SK-N-MC (cell line): ENCODE measurements at places on chromosomes 2 and 18.

- DNase-seq = no peak
Observed at GRCh38 chr18:74959216-74959615, 249.7 kb downstream of the PTGR3 start.

GRCh38 chr2:191839918-191840804 lies 6.7 kb downstream of the CAVIN2 start:
- no peak for DNase-seq

DNA sequence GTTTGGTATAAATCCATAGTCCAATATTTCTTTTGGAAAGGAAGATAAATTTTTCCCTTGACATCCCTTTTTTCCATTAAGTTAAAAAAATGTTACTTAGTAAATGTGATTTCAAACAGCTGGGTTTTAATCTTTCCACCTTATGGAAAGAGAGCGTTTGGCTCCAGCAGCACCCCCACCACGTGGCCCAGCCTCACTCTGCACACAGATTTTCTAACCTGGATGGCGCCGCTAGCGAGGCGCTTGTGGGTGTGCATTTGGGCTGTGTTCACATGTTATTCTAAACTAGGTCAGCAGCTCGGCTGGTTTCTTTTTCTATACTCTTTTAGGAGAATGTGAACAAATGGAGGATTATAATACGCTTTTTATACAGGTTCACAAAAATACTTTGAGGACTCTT lies 218.0 kb downstream of the LDLRAD4 start:
- DNase-seq = no peak

GRCh38 chr2:203796248-203797010 lies 71.1 kb upstream of the CTLA4 start:
- no peak for DNase-seq

- no peak for DNase-seq
Observed at GRCh38 chr2:5932556-5933469, 240.6 kb downstream of the SOX11 start.

- DNase-seq = no peak
Observed at GRCh38 chr2:108268001-108268400, 20.7 kb upstream of the SULT1C2 start.

DNA sequence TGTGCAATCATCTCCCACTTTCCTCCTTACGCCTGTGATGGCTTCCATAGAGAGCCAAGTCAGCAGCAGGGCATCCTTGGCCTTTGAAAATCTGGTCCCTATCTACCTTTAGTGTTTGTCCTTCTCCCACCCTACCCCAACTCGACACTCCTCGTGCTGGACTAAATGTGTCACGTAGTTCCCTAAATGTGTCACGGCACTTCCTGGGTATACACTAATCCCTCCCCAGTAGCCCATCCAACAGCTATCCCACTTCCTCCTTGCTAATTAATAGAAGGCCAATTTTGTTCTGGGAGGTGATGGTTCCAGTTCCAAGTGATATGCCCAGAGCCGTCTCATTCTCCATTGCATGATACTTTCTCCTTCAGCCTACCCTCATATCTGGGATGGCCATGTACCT lies 36.5 kb upstream of the ZFP36L2 start:
- no peak for DNase-seq

DNA sequence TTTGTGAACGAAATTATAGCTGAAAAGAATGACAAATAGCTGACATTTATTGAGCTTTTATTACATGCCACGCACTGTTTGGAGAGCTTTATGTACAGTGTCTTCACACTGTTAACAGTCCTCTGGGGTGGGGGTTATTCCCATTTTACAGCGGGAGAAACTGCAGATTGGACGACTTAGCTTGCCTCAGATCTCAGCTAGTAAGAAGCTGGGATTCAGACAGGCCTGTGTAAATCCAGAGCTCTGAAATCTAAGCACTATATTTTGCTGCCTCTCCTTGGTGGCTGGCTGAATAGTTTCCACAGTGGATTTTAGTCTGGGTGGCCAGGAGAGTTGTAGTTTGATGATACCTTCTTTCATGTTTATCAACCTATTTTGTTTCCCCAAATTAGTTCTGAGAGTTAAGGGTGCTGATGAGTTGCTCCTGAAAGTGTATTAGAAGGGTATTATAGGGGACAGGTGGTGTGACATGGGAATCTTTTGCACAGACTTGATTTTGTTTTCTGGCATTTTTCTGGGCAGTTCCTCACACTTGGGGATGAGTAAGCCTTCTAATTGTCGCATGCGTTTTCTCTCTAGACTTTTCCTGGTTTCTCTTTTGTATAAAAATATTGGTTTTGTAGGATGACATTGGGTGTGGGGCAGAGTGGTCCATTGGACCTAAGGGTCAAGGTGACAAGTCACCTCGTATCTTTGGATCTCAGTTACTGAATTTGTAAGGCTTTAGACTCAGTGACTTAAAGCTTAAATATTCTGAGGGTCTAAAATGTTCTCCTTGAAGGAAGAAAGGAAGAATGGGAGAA lies 1.5 kb downstream of the ACSL3 start:
- no peak for DNase-seq

GRCh38 chr2:176763851-176764404 lies 448.7 kb upstream of the HNRNPA3 start:
- no peak for DNase-seq

GRCh38 chr2:177285892-177286715 lies 21.6 kb upstream of the NFE2L2 start:
- DNase-seq = no peak
